Stimulated activated memory B cell treated with anti-CD40 and anti-IgM and Interleukin-4, amounts not matched to agents 10 μg/mL and 1 μg/mL and 100 μg/mL, for 72 hours (primary cell): ENCODE measurements at places on chromosomes 12 and 14.
A peak's percentile ranks its signal among the peaks of the same experiment; 100 is the strongest.

GRCh38 chr14:68089146-68089731 is 269.7 kb downstream of the RAD51B start:
- ATAC-seq, result no peak

DNA sequence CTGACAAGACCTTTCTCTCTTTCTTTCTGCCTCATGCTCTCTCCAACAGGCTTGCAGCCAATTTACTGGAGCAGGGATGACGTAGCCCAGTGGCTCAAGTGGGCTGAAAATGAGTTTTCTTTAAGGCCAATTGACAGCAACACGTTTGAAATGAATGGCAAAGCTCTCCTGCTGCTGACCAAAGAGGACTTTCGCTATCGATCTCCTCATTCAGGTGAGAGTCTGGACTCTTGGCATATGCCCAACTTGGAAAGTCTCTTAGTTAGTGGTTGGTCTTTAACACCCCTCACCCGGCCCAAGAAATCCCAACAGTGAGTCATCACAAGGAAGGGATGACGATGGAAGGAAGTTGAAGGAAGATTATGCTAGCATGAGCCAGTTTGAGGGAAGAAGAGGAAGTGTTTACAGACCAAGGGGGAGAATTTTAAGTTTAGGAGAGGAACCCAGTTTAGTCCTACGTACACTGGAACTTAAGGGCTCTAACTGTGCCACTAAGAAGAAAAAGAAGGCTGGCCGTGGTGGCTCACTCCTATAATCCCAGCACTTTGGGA is 189.7 kb downstream of the ETV6 start:
- ATAC-seq, result no peak

DNA sequence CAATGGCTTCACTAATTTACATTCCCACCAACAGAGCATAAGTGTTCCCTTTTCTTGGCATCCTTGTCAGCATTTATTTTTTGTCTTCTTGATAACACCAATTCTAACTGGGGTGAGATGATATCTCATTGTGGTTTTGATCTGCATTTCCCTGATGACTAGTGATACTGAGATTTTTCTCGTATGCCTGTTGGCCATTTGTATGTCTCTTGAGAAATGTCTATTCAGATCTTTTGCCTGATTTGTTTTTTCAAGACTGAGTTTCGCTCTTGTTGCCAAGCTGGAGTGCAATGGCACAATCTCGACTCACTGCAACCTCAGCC is 4.7 kb upstream of the PLD4 start:
- ATAC-seq, result no peak

DNA sequence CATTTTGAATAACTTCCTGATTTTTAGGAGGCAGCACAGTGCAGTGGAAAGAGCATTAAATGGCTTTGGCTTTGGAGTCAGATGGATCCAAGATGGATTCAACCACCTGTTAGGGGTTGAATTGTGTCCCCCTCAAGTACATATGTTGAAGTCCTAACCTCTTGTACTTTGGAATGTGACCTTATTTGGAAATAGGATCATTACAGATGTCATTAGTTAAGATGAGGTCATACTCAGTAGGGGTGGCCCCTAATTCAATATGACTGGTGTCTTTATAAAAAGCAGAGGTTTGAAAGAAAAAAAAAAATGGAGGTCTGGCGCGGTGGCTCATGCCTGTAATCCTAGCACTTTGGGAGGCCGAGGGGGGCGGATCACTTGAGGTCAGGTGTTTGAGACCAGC is 18.8 kb downstream of the ATP5MC2 start:
- ATAC-seq, result no peak

GRCh38 chr14:101252443-101253214 is 308.7 kb upstream of the DIO3 start:
- ATAC-seq, result no peak

DNA sequence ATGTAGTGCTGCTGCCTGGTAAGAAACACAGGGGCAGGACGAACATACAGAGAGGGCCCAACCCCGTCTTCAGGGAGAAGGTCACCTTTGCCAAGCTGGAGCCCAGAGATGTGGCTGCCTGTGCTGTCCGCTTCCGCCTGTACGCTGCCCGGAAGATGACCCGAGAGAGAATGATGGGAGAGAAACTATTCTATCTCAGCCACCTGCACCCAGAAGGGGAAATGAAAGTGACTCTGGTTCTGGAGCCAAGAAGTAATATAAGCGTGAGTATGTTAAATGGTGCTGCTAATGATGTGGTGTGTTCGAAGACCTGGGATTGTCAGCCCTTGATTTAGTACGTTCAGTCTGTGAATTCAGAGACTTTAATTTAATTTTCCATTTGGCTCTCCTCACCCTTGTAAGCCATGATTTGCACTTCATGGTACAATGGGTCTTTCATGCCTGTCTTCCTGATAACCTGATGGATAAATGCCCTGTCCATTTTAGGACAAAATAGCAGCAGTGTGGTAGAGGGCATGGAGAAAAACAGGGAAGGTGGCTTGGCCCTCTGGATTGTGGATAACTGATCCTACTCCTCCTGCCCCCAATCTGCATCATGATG is 318.9 kb downstream of the SNAPC1 start:
- ATAC-seq, result peak; percentile 93

DNA sequence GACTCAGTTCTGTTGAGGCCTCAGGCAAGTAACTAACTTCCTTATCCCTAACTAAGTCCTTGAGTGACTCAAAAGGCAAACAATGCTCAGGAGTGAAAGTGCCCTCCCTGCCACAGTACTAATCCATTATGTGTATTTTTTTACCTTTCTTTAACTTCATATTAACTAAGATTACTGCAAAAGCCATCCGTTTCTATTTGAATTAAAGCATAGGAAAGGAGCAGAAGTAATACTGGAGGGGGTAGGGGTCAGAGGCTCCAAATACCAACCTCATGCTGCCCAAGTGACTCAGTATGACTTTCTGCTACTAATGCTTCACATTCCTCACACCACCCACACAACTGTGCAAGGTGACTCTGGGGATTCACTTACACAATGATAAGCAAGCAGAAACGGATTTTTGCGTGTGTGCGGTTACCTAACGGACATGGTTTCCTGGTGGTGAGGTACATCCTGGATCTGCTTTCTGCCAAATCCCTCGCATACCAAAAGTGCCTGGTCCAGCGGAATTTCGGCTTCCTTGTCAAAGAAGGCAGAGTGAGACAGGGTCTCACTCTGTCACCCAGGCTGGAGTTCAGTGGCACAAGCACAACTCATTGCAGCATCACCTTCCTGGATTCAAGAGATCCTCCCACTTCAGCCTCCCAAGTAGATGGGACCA is 25.1 kb downstream of the MOK start:
- ATAC-seq, result no peak

DNA sequence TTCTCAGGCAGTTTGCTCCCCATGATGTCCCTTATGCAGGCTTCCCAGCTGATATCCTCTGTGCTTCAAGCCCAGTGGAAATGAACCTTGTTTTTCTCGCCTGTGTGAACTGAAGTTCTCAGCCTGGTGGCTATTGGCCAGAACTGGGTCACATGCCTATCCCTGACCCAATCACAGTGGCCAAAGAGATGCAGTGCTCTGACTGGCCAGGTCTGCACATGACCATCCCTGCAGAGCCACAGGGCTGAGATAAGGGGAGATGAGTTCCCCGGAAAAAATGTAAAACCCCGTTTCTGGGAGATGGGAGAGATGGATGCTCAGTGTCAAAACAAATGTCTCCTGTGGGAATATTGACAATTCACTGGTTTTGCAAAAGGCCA is 34.7 kb upstream of the FZD10 start:
- ATAC-seq, result no peak

DNA sequence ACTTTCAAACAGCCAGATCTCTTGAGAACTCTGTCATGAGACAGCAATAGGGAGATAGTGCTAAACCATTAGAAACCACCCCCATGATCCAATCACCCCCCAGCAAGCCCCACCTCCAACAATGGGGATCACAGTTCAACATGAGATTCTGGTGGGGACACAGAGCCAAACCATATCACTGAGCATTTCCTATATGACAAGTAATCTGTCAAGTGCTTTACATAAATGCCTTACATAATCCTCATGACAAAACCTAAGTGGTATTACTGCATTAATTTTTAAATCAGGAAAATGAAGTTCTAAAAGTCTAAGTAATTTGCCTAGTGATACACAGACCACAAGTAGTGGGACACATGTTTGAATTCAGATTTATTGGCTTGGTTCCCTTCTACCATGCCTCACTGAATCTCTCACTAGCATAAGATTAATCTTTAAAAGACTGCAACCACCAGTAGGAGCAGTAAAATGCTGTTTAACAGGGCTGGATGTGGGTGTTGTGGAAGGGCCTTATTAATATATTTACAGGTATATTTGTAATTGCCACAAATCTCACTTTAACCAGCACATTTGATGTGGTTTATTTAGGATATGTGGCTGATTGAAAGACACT is 323.1 kb upstream of the FBXO33 start:
- no peak for ATAC-seq

DNA sequence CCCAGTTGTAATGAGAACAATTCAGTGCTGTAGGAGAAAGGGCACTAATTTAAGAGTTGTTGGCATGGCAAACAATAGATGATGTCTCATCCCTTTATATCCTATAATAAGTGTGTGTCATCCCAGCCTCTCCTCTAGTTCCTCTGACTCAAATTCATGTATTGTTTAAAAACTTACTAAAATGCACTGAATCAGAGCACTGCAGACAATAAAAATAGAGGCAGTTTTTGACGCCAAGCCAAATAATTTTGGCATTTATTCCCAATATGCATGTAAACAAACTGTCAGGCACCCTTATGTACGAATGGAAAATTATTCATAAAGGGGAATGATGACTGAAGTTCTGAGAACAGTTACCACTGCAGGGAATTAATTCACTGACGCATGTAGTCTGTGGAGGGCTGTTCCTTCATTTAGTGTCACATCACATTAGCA is 57.9 kb upstream of the TMX1 start:
- ATAC-seq, result no peak

DNA sequence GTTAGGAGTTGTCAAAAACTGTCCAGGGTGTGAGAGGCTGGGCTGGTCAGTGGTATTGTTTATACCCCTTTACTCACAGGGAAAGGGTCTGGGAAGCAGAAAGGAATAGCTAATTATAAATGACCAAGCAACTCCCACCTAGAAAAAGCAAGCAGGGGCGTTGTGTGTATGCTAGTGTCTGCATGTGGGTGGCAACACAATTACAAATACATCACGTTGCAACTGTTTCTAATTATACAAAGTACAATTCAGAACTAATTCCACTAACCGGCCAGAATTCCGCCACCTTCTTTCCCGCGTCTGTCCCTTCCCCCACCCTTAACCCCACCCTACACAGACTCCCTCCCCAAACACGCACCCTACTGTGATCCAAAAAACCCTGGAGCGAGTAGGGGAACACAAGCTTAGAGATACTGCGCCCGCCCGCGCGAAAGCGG is 2.2 kb downstream of the DPF3 start:
- ATAC-seq, result no peak

DNA sequence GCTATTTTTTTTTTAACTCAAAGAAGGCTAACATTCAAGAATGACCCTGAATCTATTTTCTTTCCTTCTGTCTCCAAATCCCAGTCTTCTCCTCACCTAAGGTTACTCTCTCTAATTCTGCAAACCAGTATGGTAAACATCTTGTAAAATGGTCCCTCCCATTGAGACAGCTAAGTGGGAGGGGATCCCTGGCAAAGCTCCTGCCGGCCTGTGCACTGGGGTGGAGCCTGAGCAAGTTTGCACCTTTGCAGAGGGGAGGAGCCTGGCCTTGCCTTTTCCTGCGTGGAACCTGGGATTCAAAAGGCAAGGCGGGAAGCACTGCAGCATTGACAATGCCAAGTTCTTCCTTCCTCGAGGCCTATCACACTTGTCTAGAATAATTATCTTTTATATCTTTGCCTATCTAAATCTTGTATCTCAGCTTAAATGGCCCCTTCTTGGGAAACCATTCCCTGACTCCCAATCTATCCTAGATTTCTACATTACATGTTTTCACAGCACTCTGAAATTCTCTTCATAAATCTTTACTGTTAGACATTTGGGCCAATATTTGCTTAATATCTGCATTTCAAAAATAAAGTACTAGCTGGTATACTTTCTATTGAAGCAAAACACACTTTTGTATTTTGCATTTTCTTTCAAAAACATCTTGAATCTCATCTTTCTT is 83.0 kb downstream of the EPS8 start:
- no peak for ATAC-seq

GRCh38 chr12:63808631-63809030 is 28.9 kb downstream of the RXYLT1 start:
- ATAC-seq, result no peak

DNA sequence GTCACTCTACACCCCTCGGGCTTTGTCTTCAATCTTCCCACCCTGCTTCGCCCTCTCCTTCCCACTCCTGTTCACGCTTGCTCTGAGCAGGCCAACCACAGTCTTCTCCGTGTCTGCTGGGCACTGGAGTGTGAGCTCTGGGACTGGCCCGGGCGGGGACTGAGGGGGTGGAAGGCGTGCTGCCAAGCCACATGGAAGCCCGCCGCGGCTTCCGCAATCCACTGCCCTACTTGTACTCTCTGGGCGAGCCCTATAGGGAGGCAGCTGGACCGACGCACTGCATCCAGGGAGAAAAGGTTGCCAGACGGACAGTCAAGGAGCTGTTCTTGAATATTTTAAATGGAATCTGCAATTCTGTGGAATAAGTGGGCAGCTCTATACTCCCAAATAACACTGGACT is 24.8 kb downstream of the GOLGA3 start:
- no peak for ATAC-seq

GRCh38 chr14:55138091-55138490 is 9.0 kb downstream of the LGALS3 start:
- ATAC-seq, result peak; percentile 31

DNA sequence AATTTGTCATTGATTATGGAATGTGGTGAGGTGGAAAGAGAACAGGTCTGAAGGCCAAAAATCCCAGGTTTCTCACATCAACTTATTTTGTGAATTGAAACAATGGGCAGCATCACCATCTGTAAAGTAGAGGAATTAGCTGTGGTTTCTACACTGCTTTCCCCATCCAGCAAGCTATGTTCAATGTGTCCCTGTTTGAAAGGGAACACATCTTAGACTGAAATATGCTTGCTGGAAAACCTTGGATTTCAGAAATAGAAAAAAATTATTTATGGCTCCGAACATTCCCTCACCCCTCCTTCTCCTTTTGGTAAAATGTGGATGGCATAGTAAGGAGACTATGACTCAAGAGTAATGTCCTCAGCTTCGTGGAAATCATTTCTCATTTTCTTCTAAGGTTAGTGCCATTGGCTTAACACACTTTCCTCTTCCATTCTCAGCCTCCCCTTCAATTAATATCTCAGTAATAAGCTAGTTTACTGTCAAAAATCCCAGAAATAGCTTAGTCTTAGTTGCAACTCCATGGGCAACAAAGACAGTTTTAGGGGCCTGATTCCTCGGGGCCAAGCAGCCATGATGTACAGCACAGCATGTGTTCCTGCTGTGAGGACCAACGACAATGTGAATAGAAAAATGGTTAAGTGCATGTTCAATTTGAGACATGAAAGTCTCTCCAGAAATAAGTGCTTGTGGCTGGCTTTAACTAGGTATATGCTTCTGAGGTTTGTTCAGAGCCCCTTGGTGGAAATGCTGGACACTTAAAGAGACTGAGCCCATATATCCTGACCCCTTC is 205.8 kb upstream of the SLC38A2 start:
- ATAC-seq, result no peak

- ATAC-seq, result no peak
Observed at GRCh38 chr12:31600252-31600651, 9.3 kb upstream of the DENND5B start.
